ENCODE measurements at places on chromosomes 3 and 15.

GRCh38 chr3:132317229-132317948 is at the start of gene ACP3:
Gene ACP3 (plus strand): TSS chr3:132317407. CDS start chr3:132317457, 50 bp downstream.
- DNase-seq = no peak

DNA sequence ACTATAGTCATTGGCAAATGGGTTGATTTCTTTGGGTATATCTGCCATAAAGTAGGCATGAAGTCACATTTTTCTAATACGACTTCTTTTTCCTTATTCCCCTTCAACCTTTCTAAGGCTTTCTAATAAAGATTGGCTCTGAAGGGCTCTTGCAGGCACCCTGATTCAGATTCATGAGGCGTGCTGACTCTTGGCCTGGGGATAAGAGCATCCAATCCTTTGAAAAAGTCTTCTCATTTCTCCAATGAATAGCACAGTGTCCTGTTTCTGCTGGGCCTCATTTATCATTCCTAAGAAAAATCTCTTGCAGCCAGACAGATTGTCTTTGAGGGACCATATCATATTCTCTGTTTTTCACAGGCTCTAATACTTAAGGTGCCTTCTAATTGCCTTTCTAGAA is 32.3 kb upstream of the BNIP2 start:
- DNase-seq = no peak

GRCh38 chr15:68199340-68199739 is 5.8 kb downstream of the CALML4 start:
- DNase-seq = no peak

GRCh38 chr15:48031466-48031865 is 89.3 kb upstream of the SLC24A5 start:
- no peak for DNase-seq

GRCh38 chr3:55859305-55859704 is 372.2 kb upstream of the WNT5A start:
- DNase-seq = no peak

GRCh38 chr15:78061963-78062427 is 15.5 kb downstream of the TBC1D2B start:
- no peak for DNase-seq

DNA sequence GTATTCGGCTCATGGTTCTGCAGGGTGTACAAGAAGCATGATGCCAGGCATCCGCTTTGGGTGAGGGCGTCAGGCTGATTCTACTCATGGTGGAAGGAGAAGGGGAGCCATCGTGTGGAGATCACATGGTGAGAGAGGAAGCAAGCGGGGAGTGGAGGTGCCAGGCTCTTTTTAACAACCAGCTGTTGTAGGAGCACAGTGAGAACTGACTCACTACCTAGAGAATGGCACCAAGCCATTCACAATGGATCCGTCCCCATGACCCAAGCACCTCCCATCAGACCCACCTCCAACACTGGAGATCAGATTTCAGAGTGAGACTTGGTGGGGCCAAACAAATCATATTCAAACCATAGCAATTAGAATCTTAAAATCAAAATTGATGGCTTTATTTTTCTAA is 259.8 kb upstream of the CTDSPL start:
- DNase-seq = no peak

GRCh38 chr3:133295199-133295901 is 104.5 kb upstream of the BFSP2 start:
- no peak for DNase-seq

- DNase-seq = no peak
Measured at GRCh38 chr3:88434001-88434400, 284.2 kb downstream of the C3orf38 start.

- no peak for DNase-seq
Measured at GRCh38 chr15:27681038-27681437, 418.1 kb downstream of the OCA2 start.

- DNase-seq = no peak
Measured at GRCh38 chr15:85691350-85692240, 103.1 kb downstream of the KLHL25 start.

- DNase-seq = no peak
Measured at GRCh38 chr3:89787485-89787884, 680.1 kb downstream of the EPHA3 start.

DNA sequence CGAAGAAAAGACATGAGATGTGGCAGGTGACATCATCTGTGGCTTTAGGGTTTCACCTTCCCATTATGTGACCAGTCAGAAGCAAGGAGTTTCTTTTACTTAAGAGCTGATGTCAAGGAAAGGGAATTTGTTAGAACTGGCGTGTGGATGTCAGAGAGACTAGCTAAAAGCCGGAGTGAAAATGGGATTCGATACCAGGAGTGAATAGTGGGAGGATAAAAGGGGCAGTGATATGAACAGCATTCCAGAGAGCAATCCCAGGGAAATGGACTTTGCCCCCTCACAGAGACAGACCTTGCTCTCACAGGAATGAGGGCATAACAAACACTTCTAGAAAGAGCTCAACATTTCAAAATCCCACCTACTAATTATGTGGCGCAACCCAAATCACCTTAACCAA is 5.9 kb upstream of the FMN1 start:
- DNase-seq = no peak

GRCh38 chr3:73365756-73366397 is 258.9 kb downstream of the PDZRN3 start:
- DNase-seq = no peak

DNA sequence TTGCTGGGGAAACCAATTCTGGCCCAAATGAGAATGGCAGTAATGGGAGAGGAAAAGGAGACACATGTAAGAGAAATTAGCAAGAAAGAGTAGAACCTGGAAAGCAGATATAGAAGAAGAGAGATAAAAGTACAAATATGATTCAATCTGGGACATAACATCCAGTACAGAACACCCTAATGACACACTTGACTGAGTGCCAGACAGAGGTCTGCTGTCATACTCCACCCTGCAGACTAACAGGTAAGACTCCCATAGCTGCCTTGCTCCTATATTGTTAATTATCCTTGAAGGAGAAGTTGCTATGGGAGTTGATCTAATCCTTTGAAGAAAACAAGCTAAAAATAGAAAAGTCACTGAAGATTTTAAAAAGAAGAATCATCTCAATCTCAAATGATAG is 21.1 kb downstream of the CCPG1 start:
- no peak for DNase-seq

- no peak for DNase-seq
Measured at GRCh38 chr3:58559586-58559985, 17.6 kb downstream of the FAM107A start.

GRCh38 chr3:66432767-66433521 is 67.9 kb downstream of the LRIG1 start:
- DNase-seq = no peak

DNA sequence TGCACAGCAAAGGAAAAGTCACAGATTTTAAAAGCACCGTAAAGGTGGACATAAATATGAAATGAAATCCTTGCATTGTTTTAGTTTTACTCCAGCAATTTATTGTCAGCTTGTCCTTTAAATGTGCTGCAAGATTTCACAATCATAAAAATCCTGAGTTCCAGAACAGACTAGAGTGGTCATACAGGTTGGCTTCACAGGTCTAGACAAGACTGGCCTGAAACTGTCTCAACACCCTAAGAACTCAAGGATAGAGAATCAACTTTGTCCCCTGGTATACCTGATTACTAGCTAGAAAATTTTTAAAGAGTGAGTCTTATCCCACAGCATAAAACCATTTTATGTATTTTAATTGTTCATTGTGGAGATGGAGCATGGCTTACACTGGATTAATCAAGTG is 521.7 kb upstream of the MCTP2 start:
- DNase-seq = no peak

DNA sequence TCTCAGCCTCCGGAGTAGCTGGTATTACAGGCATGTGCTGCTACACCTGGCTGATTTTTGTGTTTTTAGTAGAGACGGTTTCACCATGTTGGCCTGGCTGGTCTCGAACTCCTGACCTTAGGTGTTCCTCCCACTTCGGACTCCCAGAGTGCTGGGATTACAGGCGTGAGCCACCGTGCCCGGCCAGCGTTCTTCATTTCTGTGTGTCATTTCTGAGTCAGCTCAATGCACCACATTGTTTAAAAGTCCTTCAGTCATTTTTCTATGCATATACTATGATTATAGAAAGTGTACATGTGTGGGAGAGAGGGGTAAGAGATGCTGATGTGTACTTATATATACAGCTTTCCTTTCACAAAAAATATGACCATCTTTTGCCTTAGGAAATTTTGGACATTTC is 2.1 kb downstream of the QTRT2 start:
- DNase-seq = no peak

DNA sequence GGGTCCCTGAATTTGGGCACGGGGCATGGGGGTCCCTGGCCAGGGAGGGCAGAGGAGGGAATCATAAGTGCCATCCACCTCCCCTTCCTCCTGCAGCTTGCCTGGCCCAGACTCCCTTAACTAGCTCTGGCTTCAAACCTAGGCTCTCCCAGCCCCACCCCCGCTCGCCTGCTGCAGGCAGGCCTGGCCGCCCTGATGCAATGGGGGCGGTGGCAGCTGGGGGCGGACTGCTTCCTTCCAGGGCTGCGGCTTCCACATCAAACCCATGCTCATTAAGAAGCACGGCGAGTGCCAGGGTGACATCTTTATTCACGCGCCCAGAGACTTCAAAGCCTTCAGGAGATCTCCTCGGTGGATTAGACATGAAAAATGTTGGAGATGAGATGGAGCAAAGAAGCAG is 123.1 kb downstream of the TPRA1 start:
- no peak for DNase-seq

- DNase-seq = no peak
Measured at GRCh38 chr15:79981831-79982455, 10.9 kb upstream of the BCL2A1 start.

- DNase-seq = no peak
Measured at GRCh38 chr3:172824229-172824628, 73.7 kb downstream of the ECT2 start.

DNA sequence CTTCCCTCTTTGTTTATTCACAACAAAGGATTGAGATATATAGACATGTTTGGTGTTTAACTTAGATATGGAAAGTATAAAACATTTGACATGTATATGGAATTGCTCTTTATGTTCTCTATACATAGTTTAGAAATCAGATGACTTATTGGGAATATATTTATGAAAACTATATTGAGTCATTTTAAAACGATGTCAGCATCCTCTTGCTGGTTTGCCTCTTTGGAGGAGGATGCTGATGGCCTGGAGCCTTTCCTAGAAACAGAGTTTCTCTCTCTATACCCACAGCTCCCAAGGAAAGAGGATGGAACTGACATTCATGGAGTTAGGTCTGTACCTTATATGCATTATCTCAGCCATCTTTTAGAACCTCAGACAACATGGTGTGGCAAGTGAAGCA is 40.3 kb downstream of the ZBTB38 start:
- DNase-seq = no peak

GRCh38 chr3:27079427-27080257 is 289.5 kb downstream of the NEK10 start:
- no peak for DNase-seq

DNA sequence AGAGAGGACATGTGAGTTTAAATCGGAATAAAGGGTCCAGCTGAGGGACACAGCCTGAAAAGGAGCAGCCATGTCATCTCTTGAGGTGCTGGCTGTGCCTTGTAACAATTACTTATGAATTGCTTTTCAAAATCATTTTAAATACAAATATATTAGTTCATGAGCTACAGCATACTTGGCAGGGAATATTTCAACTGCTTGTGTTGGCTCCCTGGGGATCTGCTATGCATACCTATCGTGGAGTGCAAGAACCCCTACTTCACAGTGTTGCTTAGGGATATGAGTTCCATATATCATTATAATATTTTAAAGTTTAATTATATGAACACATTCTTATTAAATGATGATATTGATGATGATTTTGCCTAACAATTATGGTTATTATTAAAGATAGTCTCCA is 19.1 kb upstream of the P2RY14 start:
- DNase-seq = no peak

GRCh38 chr3:189363590-189364255 is 192.0 kb downstream of the TPRG1 start:
- no peak for DNase-seq

DNA sequence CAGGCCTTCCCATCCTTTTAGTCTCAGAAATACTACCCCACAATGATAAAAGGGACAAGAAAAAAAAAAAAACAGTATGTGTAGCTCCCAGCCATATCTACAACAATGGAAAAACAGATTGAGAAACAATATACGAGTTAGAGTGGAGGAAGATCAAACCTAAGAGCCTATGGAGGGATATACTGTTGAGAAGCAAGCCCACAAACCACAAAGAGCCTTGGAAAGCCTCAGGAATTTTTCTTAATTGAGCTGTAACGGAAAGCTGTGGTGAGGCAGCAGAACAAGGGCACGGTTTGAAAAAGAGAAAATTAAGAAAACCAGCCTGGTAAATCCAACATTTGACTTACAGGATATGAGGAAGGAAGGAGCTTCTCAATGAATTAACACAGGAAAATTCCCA is 21.4 kb downstream of the KPNA1 start:
- DNase-seq = no peak
